ENCODE measurements at places on chromosomes 7 and 10.

- DNase-seq = no peak
These were observed 8.3 kb downstream of the CALD1 start for GRCh38 chr7:134787720-134788119.

DNA sequence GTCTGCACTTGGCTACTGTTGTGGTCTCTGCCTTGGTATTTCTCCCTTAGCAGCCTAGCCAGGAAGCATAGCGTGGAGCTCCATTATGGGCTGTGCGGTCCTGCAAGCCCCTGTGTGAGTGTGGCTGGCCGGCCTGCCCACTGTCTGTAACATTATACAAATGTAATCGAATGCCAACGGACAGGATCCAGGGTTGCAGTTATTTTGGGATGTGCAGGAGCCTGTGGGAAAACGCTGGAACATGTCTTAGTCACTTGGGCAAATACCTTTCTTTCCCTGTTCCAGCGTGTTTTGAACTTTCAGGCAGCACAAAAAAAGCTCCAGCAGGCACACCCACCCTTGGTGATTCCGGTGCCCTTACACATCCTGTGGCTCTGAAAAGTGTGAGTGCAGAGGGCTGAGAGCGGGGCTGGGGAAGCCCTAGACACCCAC, 29.5 kb downstream of the BAG3 start:
- DNase-seq = no peak

GRCh38 chr7:155947051-155947450, 134.8 kb upstream of the SHH start:
- no peak for DNase-seq

DNA sequence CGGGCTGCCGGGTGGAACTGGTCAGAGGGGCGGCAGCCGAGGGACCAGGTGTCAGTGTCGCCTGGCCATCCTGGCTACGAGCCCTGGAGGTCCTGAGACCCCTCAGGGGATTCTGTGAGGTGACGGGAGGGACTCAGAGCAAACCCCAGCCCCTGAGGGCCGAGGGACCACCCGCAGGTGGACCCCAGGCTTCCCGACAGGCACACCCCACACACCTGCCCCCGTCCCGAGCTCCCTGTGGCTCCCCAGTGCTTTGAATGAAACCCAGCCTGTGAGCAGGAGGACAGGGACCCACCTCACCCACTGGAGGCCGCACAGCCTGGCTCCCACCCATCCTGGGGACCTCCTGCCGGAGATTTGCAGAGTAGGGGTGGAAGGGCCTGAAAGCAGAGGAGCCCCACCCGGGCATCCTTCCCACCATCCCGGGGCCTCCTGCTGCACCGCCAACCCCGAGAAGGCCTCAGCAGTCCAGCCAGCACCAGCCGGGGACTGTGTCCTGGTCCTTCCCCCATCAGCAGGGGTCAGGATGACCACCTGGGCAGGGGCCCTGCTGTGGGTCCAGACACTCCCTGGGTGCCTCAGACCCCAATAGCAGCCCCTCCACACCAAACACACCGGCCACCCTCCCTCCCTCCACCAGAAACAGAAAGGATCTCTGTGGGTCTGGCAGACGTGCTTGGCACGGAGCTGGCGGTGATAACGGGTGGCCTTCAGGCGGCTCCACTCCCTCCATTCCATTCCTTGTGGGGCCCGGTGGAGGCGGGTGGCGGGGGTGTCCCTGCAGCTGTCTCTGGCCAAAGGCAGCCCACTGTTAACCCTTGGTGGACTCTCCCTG, 13.9 kb downstream of the VENTX start:
- no peak for DNase-seq

DNA sequence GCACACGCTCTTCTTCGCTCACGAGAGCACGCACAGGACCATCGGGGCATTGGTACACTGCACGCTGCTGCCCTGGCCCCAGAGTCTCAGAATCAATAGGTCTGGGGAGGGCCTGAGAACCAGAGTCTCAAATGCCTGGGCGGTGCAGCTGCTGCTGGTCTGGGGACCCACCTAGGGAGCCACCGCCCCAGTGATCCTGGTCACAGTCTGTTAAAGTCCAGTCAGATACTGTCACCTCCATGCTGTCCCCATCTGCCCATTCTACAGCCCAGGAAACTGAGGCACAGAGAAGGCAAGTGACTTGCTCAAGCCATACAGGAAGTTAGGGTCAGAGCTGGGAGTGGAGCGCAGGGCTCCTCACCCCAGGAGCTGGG, 38.0 kb downstream of the ZCCHC24 start:
- DNase-seq = no peak

DNA sequence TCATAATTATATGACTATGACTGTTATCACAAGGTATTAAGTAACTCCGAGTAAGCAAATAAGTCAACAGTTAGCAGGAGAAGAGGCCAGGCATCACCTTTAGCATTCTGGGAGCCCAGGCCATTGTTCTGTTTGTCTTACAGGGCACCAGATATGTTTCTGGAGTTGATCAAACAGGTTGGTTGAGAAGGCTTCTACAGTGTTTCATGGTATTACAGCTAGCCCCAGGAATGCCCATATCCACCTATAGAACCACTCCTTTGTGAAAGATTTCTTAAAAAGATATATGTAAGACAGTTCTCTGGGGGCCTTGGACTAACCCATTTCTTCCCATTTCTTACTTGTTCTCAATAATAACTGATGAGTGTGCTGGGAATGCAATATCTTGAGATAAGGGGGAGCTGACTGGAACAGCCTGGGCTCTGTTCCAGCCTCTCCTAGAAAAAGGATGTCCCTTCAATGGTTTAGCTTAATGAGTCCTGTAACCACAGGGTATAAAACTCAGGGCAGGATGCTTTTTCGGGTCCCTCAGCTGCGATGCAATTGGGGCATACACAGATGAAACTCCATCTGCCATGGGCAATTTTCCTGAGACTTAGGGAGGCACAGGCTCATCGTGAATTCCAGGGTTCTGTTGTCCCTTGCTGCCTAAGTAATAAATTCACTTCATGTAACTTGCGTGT, 286.4 kb downstream of the BAMBI start:
- DNase-seq = no peak

DNA sequence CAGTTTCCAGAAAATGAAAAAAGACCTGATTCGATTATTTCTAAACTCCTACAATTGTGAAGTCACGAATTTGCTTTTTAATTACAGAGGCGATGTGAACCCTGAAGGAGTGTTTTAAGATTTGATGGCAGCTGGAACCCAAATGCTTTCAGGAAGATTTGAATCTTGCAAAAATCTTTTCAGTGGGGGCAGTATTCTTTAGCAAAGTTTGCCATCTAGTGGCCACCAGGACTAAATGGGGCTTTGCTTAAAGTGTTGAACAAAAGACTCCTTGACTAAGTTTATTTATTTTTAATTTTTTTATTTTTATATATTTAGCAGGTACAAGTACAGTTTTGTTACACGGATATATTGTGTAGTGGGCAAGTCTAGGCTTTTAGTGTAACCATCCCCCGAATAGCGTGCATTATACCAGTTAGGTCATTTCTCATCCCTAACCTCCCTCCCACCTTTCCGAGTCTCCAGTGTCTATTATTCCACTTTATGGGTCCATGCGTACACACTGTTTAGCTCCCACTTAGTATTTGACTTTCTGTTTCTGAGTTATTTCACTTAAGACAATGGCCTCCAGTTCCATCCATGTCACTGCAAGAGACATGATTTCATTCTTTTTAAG, 98.8 kb downstream of the CACNB2 start:
- DNase-seq = no peak

DNA sequence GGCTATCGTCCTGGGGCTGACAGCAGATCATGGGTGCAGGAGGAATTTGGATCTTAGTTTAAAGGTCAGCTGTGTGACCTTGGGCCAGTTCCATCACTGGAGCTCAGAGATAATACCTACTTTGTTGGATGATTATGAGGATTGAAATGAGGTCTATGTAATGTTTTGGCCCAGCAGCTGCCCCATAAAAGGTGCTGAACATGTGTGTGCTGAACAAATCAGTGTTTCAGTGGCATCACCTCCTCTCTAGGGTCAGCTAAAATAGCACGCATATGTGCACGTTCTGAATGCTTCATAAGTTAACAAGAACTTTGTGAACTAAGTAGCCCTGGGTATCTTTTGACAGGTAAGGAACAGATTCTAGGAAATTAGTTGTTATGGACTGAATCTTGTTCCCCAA, 84.8 kb upstream of the LRRC18 start:
- DNase-seq = no peak

GRCh38 chr10:103548006-103548405, 54.5 kb downstream of the NEURL1 start:
- DNase-seq = no peak

DNA sequence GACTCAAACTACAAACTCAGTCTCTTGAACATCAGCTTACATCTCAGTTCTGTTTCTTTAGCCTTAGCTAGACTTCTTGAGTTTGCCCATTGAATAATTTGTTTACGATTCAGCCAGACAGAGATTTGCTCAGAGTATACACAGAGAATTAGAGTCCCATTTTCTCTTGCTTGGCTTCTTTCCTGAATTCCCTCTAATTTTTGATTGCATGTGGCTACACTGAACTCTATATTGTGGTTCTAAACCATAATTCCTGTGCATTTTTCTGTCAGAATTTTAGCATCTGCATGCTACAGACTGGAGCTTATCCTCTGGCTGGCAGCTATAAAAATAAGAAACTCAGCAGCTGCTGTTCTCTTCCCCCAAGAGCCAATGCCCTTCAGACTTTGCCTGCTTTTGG, 354.9 kb downstream of the MDFIC start:
- DNase-seq = no peak

DNA sequence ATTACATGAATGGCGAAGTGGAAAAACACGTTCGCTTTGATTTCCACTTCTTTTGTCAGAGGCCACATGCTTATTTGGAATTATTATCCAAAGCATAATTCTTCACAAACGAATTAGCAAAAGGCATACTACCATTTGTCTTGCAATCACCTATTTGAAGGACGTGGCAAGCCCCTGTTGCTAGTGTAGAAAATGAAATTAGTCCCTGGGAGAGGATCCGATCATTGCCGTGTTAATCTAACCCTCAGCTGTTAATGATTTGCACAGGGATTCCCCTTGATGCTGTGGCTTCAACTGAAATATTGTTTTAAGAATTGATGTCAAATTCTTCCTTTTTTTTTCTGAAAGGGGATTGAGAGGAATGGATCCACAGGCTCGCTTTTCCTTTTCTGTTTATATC, 4.6 kb downstream of the AGMO start:
- no peak for DNase-seq

- DNase-seq = no peak
These were observed 41.8 kb upstream of the SEMA3A start for GRCh38 chr7:84236398-84236797.

GRCh38 chr7:157851501-157852067, 514.8 kb downstream of the DNAJB6 start:
- peak; percentile 20 for DNase-seq

GRCh38 chr7:2725178-2726105, 37.4 kb downstream of the AMZ1 start:
- no peak for DNase-seq

- DNase-seq = no peak
These were observed 290.6 kb downstream of the PARD3 start for GRCh38 chr10:34524369-34525091.

GRCh38 chr7:2715341-2716231, 27.6 kb downstream of the AMZ1 start:
- peak; percentile 17 for DNase-seq

GRCh38 chr10:79266084-79266483, 81.2 kb upstream of the PPIF start:
- DNase-seq = no peak

DNA sequence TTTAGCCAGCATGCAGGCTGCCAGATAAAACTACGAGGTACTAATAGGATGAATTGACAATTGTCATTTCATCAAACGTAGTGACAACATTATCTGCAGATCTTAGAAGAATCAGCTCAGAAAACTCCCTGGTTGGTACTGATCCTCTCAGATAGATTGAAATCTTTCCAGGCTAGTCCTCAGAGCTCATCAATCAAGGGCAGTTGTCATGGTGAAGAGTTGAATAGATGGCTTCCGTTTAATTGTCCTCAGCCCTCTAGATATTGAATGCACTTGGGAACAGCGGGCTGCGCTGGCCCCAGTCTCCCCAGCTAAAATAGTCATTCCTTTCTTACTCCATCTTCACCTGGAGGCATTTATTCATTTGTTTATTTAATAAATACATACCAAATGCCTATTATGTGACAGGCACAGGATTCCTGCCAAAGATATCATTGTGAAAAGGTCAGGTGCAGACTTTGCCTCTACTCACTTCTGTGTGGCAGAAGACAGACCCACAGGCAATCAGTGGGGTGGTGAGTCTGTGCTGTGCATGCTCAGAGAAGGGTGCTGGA, 1081.6 kb downstream of the TYW1 start:
- no peak for DNase-seq

GRCh38 chr10:54722075-54722474, 79.0 kb downstream of the PCDH15 start:
- DNase-seq = no peak

- DNase-seq = peak; percentile 75
These were observed at the start of gene PRKRIP1 for GRCh38 chr7:102395873-102396709. Gene PRKRIP1, plus strand, starts transcription at chr7:102396363. Its CDS starts 49 bp downstream, at chr7:102396412.

DNA sequence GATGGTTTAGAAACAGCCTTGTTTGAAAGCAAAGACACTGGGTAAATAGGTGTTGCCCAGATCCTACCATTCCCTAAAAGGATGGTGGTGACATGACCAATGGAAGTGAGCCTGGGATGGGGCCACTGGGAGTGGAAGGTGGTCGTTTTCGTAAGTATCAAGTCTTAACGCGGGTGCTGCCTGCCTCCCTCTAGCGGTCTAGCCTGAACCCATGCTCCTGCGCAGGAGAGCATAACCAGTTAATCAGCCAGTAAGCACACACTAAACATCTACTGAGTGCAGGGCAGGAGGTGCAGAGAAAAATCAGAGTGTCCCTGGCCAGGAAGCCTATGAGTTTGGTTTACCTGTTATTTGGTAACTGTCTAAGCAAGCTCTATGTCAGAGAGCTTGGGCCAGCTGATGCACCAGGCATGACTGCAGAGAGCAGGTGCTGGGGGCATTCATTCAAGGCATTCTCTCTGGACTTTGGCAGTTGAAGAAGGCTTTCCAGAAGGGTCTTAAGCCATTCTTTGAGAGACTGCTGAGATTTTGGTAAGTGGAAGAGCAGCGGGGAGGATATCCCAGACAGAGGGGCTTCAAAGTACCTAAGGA, 930 bp downstream of the GARIN1A start:
- no peak for DNase-seq

DNA sequence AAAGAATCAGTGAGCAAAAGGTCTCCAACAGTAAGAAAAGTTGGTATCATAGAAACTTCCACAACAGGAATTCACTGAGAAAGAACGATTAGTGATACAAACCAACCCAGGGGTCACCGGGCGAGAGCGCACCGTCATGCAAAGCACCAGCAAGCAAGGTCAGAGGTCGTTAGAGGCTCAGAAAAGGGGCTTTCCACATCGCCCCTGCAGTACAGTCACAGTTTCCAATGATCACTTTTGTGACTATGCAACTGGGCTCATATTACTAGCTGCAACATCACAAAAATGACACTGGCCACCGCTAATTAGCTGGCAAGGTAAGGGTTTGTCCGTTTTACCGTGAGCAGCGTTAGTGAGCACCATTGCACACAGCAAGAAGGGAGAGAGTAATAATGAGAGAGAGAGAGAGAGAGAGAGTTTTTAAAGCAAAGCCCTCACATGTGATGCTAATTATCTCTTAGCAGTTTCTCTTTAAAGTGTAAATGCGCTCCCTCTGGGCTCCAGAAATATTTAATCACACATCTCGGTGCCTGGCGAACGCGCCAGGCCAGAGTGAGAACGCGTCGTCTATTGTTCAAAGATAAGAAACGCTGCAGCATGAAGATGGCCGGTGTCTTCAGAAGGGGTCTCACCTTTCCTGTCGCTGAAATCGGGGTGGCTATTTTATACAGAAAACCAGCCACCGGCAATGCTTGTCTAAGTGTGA, 237.5 kb downstream of the DNAJB6 start:
- no peak for DNase-seq

All from activated T-helper 9 cell treated with anti-CD3 and anti-CD28 coated beads, Interleukin-2, amount 50 U/mL, for 16 hours (primary cell).